ENCODE measurements at places on chromosomes 11 and 22. TPM values are rescaled to one million over a fixed set of nuclear protein-coding genes. Genes with fewer than 3 reads are reported as not detected.

The OR51B4 gene
- not detected for total RNA-seq

- H3K4me1 ChIP-seq: peaks cover 16% of the 10 kb centered on the region
- no peak overlapping the region for H3K4me3 ChIP-seq
- H3K27me3 ChIP-seq: no peaks in the 10 kb centered on the region
- no peak overlapping the region for H3K27ac ChIP-seq
- no peak for DNase-seq
- H3K36me3 ChIP-seq: no peaks in the 10 kb centered on the region
These were observed 44.5 kb downstream of the GALNT18 start for GRCh38 chr11:11577251-11577855.

The VWCE gene
- 4.6 TPM for total RNA-seq

- no peak overlapping the region for H3K27ac ChIP-seq
- H3K4me3 ChIP-seq: no peak overlapping the region
- H3K27me3 ChIP-seq: no peaks in the 10 kb centered on the region
These were observed 83.1 kb downstream of the TBC1D22A start for GRCh38 chr22:46845296-46846149.

The OR52H1 gene
- total RNA-seq: 1.3 TPM
